ENCODE measurements at places on chromosomes 2 and 18. TPM values are rescaled to one million over a fixed set of nuclear protein-coding genes. Genes with fewer than 3 reads are reported as not detected.

Gene FTCDNL1
- 2.0 TPM for polyA plus RNA-seq

DNA sequence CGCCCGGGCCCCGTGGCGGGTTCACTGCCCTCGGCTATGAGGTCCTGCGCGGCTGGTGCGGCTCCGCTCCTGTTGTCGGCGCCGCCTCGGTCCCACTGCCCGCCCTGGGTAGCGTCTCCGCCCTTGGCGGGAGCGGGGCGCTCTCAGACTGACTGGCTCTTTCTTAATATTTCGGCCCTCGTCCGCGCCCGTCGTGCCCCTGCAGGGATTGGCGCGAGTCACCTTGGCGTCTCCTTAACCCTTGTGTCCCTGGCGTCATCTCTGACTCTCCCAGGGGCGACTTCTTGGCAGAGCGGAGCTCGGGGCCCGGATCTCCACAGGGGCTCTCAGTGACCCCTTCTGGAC, 1.3 kb downstream of the PTMA start:
- no peak for DNase-seq

DNA sequence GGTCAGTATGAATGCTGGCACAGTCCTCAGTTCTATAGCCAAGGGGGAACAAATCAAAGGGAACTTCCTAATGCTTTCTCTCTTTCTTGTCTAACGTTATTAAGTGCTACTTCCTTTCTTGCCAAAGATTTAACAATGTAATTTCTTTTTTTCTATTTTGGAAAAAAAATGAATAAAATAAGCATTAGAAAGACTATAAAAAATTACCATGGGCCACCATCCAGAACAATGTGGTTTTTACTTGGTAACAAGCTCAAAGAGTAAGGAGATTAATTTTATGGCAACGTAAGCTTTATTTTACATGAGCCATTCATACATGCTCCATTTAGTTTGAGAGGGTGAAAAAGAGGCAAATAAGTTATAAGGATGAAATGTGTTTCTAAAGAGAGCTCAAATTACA, 40.1 kb downstream of the SERPINE2 start:
- no peak for DNase-seq

- DNase-seq = no peak
Measured at GRCh38 chr18:9008709-9009635, 93.5 kb upstream of the NDUFV2 start.

Gene C2orf92
- polyA plus RNA-seq = 10.6 TPM

Gene BCL11A
- 12.8 TPM for polyA plus RNA-seq

GRCh38 chr18:75691483-75691882, 264.0 kb upstream of the SMIM21 start:
- no peak for DNase-seq

- DNase-seq = no peak
Measured at GRCh38 chr2:64363848-64364247, 90.1 kb upstream of the LGALSL start.

DNA sequence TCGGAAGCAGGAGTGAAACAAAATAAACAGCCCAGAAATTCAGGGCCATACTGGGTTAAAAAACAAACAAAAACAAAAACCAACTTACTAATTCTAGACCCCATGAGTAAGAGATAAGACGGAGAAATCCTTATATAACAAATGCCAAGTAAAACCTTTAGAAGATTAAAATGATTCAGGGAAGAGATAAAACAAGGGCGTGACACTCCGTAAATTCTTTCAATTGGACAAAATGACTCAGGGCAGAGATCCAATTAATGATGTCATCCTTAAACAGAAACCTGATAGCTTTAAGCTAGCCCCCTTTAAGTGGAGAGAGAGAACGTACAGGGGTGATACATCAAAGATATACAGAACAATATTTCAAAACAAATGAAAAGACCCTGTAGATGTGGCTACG, 317.4 kb downstream of the NBAS start:
- peak; percentile 37 for DNase-seq

- DNase-seq = no peak
Measured at GRCh38 chr2:24881158-24881557, 38.9 kb downstream of the ADCY3 start.

DNA sequence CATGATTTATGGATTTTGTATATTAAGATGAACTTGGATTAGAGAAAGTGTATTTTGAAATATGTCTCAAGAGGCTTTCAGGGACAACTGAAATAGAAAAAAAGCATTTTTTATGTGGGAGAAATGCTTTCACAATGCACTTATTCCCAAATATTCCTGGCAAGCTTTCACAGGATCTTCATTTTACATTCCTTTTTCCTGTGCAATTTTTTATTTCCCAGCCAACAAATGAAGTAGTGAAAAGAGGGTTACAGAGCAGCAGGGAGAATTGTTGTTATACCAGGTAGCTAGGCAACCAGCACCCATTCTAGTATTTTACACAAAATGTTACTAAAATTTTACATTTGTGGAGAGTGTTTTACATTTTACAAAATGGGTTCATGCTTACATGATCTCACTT, 167.0 kb upstream of the RPRM start:
- DNase-seq = no peak

Gene TTN
- polyA plus RNA-seq = 1.2 TPM
